Peyer's patch (tissue), 4 donors: ENCODE measurements at places on chromosomes 5 and 9. TPM values are rescaled to one million over a fixed set of nuclear protein-coding genes. Genes with fewer than 3 reads are reported as not detected.

The CDKN2A gene
- not detected for total RNA-seq

- DNase-seq = no peak
Observed at GRCh38 chr5:145056800-145057199, 778.3 kb downstream of the PRELID2 start.

DNA sequence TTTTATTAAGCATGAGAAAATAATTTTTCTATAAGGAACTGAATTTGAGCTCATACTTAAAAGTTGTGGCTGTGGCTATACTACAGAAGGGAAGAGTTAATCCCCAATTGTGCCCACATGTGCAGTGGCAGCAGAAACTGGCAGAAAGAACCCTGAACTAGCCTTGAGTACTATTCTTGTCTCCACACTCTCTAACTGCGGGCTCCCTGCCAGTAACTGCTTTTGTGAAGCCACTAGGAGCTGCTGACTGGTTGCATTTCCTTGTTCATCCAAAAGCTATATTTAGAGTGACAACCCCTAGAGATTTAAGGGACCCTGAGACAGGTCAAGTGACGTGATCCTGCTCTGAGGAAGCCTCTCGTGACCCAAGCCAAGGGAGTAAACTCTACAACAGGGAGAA lies 238.6 kb downstream of the ELAVL2 start:
- DNase-seq = no peak

- DNase-seq = no peak
Observed at GRCh38 chr9:110028271-110028670, 179.7 kb downstream of the C9orf152 start.

The PDE8B gene
- total RNA-seq = 3.1 TPM

- DNase-seq = peak; percentile 75
Observed at GRCh38 chr5:172868924-172869591, 35.0 kb downstream of the ERGIC1 start.

The DAB2 gene
- 61.6 TPM for total RNA-seq

The ZDHHC11B gene
- 4.6 TPM for total RNA-seq

DNA sequence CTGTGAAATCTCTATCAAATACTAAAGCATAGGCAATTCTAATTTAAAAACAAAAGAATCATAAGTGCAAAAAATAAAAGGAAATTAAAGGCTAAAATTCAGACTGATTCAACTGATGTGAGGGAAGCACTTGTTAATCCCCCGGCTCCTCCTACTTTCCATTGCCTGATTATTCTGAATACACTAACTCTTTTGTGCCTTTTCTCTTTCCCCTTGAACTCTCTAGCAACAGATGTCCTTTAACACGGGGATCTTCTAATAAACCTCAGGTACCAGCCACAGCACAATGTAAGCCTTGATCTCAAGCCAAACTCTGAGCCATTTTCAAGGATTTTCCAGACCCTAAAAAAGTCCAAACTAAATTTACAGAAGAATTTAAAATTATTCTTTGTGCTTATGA lies 61.5 kb downstream of the KCNV2 start:
- DNase-seq = no peak

The TRAF1 gene
- total RNA-seq = 8.9 TPM

DNA sequence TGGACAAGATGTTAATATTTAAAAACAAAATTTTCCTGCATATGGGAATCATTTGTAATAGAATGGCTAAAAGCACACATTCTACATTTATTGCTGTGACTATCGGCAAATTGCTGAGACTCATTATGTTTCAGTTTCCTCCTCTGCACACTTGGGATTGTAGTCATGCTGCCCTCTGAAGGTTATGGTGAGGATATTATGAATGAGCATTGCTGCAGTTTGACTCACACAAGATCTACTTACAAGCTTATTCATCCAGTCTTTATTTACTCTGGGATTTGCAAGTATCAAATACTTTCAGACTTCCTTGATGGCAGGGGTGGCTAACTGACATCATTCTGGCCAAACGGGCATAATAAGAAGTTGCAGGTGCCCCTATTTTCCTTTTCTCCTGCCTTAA lies 9.5 kb upstream of the NFIL3 start:
- no peak for DNase-seq

- DNase-seq = no peak
Observed at GRCh38 chr9:83765376-83765775, 52.2 kb downstream of the GKAP1 start.

DNA sequence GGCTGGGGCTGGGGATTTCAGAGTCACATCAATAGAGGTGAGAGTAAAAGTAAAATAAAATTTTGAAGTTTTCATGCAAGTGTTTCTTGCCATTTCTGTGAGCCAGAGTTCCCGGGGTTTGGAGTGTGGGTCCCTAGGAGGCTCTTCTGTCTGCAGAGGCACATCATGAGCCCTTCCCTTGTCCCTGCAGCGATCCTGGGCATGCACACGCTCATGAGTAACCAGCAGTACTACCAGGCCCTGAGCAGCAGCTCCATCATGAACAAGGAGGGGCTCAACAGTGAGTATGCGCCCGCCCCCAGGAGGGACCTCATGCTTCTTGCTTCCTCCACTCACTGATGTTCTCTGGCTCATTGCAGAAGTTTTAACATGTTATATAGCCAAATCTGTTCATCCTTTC lies 61.1 kb downstream of the TMOD1 start:
- no peak for DNase-seq

- no peak for DNase-seq
Observed at GRCh38 chr5:144227363-144227999, 56.8 kb downstream of the KCTD16 start.

GRCh38 chr9:114448706-114449105 lies 56.6 kb downstream of the WHRN start:
- DNase-seq = no peak

DNA sequence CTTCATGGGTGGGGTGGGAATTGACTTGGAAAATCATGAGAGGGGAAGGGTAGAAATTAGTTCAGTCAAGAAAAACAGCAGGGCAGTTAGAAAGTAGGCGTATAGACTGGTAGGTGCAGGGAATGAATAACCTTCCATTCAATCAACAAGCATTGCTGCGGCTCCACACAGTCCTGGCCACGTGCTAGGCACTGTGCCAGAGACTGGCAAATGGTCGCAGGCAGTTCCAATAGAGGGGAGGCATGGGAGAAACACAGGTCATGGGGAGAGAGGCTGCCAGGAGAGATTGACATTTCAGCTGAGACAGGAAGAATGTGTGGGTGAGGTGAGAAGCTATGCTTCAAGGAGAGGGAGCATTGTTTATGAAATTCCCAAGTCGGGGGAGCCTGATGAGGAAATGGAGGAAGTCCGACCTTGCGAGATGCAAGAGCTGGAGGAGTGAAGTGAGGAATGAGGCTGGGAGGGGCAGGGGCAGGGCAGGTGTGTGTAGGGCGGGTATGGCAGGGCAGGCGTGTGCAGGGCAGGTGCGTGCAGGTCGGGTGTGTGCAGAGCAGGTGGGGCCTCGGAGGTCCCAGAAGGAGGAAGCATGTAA lies 54.4 kb upstream of the PPARGC1B start:
- DNase-seq = no peak

DNA sequence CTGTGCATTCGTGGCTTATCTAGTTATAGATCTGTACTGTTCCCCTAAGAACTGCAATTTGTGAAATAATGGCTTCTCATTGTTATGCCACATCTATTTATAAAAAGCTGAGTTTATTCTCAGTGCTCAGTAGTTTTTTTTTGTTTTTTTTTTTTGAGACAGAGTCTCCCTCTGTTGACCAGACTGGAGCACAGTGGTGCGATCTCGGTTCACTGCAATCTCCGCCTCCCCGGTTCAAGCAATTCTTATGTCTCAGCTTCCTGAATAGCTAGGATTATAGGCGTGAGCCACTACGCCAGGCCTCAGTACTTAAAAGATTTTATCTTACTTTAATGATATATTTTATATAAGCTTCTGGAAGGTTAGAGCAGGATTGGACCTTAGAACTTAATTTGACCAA lies 19.0 kb downstream of the SEC61B start:
- no peak for DNase-seq

The LRRC26 gene
- total RNA-seq = 45.7 TPM
